ENCODE measurements at places on chromosomes 12 and 14.

DNA sequence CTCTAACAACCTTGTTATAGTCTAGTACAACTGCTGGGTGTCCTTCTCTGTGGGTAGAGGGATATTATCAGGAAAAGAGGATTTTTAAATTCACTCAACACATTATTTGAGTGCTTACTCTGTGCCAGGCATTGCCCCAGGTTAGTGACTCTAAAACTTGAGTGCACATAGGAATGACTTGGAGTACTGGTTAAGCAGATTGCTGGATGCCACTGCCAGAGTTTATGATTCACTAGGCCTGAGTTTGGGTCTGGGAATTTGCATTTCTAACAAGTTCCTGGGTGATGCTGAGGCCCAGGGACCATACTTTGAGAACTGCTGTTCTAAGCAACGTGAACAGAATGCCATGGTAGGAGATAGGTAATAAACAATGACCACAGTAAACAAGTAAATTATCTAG, 96.6 kb downstream of the CFAP54 start:
- DNase-seq = no peak

DNA sequence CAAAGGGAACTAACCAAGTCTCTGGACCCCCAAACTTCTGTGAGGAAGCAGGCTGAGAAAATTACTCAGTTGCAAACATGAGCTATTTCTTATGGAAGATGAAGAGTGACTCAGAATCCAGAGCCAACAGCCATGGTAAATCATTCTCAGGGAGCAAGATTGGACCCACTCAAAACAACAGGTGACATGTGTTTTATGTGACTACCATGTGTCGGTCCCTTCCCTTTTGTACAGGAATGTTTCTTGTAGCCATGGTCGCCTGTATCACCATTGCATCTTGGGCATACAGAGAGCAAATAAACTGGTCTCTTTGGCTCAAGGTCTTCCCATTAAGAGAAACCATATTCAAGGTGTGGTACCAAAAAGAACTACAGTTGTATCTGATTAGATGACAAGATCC, 75.4 kb upstream of the COCH start:
- DNase-seq = no peak

GRCh38 chr14:22613106-22613695, 15.1 kb downstream of the ABHD4 start:
- no peak for DNase-seq

- no peak for DNase-seq
These were observed 19.3 kb upstream of the TFCP2 start for GRCh38 chr12:51192284-51192671.

- no peak for DNase-seq
These were observed 173.8 kb upstream of the MIS18BP1 start for GRCh38 chr14:45426685-45427282.

GRCh38 chr14:95841668-95842067, 35.0 kb upstream of the TUNAR start:
- DNase-seq = no peak

DNA sequence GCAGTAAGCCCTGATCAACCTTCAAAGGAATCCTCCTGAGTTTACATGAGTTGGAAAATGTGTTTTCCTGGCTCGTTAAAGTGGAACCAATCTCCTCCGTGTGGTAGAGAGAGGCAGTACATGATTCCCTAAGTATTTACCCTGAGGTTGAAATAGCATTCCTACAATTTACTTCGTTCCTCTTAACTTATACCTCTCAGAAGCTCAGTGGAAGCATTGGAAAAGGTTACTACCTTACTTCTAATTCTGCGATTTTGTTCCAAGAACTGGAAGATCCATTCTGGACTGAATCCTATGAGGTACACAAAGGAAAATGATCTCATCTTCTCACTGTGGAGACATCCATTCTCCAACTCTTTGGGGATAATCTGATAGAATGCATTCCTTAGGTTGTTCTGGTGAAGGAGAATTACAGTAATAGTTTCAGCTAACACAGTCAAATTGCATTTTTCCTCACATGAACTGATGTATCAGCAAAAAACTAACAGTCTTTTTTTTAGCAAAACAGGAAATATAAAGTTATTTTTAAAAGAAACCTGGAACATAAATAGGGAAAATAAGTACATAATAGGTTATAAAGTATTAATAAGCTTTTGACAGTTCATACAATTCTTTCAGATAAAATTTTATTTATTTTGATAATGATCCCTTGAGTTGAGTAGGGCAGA, 475.6 kb downstream of the PDZRN4 start:
- DNase-seq = no peak

- DNase-seq = no peak
These were observed 61.1 kb downstream of the SMUG1 start for GRCh38 chr12:54127538-54128259.

DNA sequence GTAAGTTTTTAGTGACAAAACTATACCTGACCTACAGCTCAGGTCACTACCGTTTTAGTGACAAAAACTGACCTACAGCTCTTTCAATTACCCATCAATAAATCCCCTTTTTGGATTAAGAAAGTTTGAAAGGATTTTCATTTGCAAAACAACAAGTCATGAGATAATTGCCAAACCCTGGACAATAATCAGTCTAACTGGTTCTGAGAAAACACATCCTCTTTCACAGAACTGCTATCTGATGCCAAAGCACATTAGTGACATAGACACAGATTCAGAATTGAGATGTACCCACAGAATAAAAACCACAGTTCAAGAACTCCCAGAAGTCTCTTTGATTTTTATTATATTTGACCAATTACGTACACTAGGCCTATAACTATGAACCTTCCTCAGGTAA, 126.0 kb upstream of the COCH start:
- DNase-seq = no peak

- peak; percentile 54 for DNase-seq
These were observed 7.7 kb upstream of the AMN1 start for GRCh38 chr12:31736472-31736871.

DNA sequence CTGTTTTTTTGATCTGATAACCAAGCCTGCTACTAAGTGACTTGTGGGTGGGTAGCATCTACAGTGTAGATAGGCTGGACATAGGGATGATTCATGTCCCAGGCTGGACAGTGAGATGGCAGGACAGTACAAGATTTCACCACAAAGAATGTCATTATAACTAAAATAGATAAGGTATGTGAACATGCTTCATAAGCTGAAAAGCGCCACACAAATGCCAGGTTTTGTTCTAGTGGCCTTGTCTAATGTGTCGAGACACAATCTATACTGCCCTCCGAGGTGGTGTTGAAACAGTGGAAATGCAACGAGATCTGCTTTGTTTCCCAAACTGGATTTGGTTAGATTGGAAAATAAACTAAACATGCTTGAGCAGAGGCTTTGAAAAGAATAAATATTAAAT, 4.4 kb downstream of the LGALS3 start:
- DNase-seq = no peak

- DNase-seq = no peak
These were observed 105.1 kb downstream of the RPS29 start for GRCh38 chr14:49480979-49481498.

DNA sequence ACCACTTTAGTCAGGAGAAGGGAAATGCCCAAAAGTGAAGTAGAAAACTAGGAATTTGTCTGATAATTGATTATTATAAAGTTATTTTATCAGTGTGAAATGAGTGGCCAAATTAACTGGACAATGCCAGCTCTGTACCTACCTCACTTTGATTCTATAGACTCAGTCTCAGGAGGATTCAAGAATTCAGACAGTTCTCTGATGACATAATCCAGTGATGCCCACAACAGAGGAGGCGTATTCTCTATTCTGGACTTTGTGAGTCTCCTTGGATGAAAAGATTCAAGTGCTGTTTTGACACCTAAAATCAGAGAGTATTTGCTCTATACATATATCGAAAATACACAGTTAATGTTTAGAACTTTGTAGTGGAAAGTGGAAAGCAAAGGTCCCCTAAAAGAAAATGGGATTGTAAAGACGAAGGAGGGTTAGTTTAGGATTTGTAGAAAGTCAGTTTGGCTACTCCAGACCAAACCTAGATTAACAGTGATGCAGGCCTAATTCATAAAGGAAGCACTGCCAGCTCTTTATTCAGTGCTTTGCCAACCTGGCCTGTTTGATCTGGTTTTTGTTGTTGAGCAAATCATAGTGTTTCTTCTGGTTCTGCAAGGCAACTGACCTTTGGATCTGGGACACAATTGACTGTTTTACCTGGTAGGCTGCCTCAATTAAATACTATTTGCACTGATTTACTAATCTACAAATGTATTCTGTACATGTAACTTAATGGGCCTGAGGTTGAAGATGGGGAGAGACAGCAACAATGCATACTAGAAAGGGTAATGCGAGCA, 67.4 kb downstream of the DAD1 start:
- DNase-seq = no peak

DNA sequence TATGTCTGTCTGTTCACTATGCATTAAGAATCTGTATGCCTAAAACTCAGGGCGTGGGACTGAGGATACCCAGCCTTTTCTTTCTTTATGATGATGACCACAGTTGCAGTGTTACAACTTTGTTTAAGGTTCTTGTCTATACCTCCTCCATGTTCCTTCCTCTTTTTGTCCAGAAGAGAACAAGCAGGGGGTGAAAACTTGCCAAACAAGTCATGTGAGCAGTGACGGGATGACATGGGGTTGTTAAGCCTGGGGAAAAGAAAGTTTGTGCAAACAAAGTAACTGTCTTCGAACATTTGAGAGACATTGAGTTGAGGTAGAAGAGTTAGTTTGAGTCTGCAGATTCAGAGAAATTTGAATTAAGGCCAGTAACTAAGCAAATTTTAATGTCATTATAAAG, 505.5 kb downstream of the NPAS3 start:
- no peak for DNase-seq

DNA sequence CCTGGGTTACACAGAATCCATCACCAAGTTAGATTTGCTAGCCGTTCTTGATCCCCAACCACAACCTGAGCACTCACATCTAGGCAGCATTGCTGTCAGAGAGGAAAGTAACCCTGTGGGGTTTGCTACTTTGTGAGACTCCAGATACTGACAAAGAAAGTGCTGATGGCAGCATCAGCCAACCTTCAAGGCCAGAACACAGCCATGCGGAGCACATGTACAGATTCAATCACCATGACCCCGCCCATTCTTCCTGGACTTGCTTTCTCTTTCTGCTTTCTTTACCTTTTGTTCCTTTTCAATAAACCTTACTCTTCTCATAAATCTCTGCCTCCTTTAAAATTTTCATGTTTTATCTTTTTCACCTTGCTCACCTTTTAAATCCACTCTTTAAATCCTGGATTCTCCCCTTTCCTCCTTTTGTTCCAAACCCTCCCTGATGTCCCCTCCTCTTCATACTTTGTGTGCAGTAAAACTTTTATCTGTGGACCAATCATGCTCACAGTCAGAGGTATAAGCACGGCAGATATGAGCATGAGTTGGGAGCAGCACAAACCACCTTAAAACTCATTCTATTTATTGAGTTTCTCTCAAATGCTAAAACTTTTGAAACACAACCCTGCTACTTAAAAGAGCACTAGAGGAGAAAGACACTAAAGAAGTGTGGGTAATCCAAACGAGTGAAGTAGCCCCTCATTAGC, 21.9 kb upstream of the CERS5 start:
- no peak for DNase-seq

DNA sequence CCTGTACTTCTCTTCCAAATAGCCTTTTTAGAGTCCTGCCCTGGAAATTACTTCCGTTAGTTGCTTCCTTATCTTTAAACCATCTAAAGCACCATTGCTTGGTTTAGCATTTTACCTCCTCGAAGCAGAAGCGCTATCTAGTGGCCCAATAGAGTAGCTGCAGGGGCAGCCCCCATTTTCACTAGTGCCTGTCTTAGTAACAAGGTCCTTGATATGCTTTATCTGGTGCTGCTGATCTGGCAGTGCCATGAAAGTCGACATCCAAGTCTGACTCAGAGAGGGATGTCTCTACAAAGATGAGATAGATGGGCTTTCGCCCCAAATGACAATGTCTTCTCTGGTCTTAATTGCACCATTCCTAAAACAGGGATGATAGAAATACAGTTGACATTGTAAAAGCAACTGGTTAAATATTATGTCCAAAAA, 25.0 kb upstream of the CIT start:
- DNase-seq = peak; percentile 69

DNA sequence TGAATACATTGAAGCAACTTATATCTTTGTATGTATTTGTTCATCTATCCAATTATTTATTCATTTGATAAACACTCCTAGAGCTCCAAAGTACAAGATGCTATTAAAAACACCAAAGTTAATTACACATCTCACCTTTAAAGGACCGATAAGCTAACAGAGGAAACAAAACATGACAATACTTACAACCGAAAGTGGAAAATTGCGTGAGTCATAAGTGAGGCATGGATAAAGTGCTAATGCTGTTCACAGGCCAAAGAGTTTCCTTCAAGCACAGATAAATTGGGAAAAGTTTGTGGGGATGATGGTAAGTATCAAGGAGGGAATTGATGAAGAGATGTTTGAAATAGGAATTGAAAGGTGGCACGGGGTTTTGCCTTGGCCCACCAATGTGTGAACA, 172.8 kb upstream of the KITLG start:
- DNase-seq = no peak

DNA sequence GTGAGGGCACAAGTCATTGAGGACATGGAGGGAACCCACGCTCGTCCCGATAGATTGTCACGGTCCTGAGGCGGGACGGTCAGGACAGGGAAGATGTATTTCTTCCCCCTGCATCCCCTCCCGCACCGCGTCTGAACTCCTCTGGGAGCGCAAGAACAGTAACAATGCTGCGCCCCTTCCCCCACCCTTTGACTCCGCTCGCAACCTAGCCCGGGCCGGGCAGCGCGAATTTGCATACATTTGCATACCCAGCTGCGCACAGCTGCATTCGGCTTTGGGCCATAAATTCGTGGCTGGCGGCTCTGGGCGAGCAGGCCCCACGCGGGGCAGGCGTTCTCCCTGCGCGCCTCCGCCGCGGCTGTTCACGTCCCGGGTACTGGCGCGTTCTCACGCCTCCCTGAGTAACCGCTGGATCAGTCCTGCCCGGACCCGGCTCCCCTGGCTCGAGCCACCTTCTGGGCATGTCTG, 29.0 kb upstream of the SMUG1 start:
- no peak for DNase-seq

DNA sequence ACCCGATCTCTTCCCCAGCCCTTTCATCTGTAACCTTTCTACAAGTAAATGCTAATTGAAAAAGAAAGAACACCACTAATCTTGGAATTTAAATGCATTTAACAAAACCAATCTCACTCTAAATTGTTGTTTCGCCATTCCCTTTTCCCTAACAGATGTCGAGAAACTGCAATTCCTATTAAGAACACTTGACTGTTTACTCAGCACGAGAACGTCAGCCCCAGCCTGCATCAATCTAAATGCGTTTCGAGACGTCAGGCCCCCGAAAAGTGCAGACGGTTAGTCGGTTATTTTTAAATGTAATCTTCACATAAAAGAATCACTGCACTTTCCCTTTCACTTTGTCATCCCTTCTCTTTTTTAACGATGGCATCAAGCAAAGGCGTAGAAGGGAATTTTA, 837.6 kb downstream of the VRK1 start:
- no peak for DNase-seq

DNA sequence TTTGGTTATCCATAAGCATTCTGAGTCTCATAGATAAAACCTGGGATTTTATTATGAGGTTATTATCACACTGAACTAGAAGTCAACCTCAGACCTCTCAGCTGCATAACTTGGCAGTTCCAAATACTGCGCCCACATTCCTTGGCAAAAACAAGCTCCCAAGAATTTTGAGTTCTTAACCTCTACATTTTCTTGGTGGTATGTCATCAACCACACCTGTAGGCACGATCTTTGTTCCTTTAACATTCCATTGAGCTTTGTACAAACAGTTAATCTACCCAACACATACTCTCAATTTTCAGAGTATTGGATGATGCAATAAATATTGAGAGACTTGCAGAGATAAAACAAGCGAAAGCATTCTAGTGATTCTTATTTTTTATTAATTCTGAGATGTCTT, 371.8 kb upstream of the PRICKLE1 start:
- DNase-seq = no peak

GRCh38 chr14:73058922-73059673, 764 bp downstream of the RBM25 start:
- no peak for DNase-seq
